Trophoblast cell (in vitro differentiated cells and primary cell): ENCODE measurements at places on chromosomes 7 and 10.

DNA sequence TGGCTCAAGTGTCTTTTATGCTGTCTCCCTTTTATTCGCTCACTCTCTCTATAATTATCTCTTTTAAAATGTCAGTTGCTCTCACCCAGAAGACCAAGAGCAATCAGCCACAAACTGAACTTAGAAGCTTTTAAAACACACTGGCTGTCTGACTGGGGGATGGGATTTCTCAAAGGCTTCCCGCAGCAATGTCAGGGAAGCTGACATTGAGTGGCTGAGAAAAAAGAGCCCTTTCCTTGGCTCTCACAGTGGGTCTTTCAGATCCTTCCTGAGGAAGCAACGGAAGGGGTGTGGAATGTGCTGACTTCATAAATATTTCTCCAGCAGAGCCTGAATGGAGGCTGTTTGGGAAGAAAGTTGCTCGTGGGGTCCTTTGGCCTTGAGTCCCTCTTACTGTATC, 445.7 kb upstream of the C7orf33 start:
- H3K4me1 ChIP-seq: peaks cover 1% of the 10 kb centered on the region
- no peak for DNase-seq
- H3K36me3 ChIP-seq: no peaks in the 10 kb centered on the region
- H3K27ac ChIP-seq: no peak overlapping the region
- H3K27me3 ChIP-seq: no peaks in the 10 kb centered on the region
- no peak overlapping the region for H3K4me3 ChIP-seq

DNA sequence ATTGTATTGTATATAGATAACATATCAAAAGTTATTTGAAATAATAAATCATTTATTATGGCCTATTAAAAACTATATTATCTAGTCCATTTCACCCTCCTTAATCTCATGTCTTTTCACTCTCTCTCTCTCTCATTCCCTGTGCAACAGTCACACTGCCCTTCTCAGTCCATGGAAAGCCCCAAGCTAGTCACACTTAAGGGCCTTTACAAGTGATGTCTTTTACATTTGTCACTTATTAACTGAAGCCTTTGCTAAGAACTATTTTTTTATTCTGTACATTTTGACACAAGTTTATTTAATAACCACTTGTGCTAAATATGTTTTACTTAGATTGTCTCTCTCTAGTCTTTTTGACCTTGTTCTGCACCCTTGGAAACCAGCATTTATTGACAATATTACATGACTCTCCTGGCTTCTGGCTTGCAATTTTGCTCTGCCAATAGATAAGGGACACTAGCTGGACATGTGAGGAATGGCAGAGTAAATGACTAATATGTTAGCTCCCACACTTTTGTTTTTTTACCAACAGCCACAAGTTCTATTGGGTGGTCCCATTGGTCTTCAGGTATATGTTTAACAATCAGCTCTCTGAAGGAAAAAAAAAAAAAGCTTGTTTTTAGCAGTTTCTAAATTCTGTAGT, 706.8 kb upstream of the POT1 start:
- no peaks in the 10 kb centered on the region for H3K4me1 ChIP-seq
- H3K27ac ChIP-seq: no peak overlapping the region
- DNase-seq: no peak
- no peaks in the 10 kb centered on the region for H3K27me3 ChIP-seq
- H3K4me3 ChIP-seq: no peak overlapping the region
- no peaks in the 10 kb centered on the region for H3K36me3 ChIP-seq

DNA sequence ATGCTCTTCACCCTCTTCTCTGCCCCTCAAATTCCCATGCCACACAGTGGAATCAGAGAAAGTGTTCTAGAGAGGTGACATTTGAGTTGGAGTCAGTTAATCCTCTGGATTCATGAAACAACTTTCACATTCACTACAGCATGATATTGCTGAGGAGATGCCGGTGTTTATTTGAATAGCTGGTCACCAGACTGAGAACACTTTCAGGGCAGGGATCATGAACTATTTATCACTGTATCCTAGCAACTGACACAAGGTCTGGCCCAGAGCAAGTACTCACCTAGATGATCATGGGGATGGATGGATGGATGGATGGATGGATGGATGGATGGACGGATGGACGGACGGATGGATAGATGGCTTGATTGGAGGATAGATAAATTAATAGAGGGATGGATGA, 116.7 kb upstream of the ZMIZ1 start:
- DNase-seq: no peak
- no peak overlapping the region for H3K4me3 ChIP-seq
- no peaks in the 10 kb centered on the region for H3K36me3 ChIP-seq
- no peaks in the 10 kb centered on the region for H3K27me3 ChIP-seq
- H3K27ac ChIP-seq: no peak overlapping the region

DNA sequence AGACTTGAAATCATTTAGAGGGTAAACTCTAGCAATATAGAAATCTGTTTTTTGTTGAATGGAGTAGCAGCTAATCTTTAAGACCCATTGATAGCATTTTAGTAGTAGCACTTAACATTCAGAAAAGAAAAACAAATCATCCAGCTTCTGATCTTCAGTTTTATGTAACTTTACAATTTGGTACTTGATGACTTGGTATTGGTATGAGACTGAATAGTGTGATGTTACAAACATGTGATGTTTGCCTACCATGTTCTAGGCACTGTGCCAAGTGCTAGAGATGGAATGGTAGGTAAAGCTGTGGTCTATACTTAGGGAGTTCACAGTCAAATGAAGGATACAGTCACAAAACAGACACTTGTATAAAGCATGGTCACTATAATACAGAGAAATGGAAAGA, 21.3 kb downstream of the ZEB1 start:
- no peaks in the 10 kb centered on the region for H3K4me1 ChIP-seq
- no peak for DNase-seq
- H3K27ac ChIP-seq: no peak overlapping the region
- no peak overlapping the region for H3K4me3 ChIP-seq
- H3K27me3 ChIP-seq: no peaks in the 10 kb centered on the region
- no peaks in the 10 kb centered on the region for H3K36me3 ChIP-seq

GRCh38 chr10:32988604-32989003, 30.6 kb upstream of the ITGB1 start:
- no peak overlapping the region for H3K4me3 ChIP-seq
- peaks cover 6% of the 10 kb centered on the region for H3K4me1 ChIP-seq
- H3K27ac ChIP-seq: no peak overlapping the region
- no peaks in the 10 kb centered on the region for H3K27me3 ChIP-seq

GRCh38 chr10:14687340-14687739, 87.4 kb downstream of the FAM107B start:
- H3K36me3 ChIP-seq: no peaks in the 10 kb centered on the region
- no peak for DNase-seq
- H3K4me3 ChIP-seq: no peak overlapping the region

- H3K4me1 ChIP-seq: no peaks in the 10 kb centered on the region
- H3K27me3 ChIP-seq: no peaks in the 10 kb centered on the region
- no peak overlapping the region for H3K27ac ChIP-seq
- DNase-seq: no peak
- H3K36me3 ChIP-seq: no peaks in the 10 kb centered on the region
Measured at GRCh38 chr10:119700321-119700954, 25.4 kb upstream of the INPP5F start.

- H3K4me3 ChIP-seq: no peak overlapping the region
- peak; percentile 81 for DNase-seq
- no peak overlapping the region for H3K27ac ChIP-seq
- H3K36me3 ChIP-seq: no peaks in the 10 kb centered on the region
- H3K27me3 ChIP-seq: no peaks in the 10 kb centered on the region
Measured at GRCh38 chr7:99090771-99091542, 53.0 kb downstream of the SMURF1 start.

- no peaks in the 10 kb centered on the region for H3K27me3 ChIP-seq
- DNase-seq: no peak
- no peak overlapping the region for H3K27ac ChIP-seq
- H3K4me3 ChIP-seq: no peak overlapping the region
- H3K4me1 ChIP-seq: no peaks in the 10 kb centered on the region
Measured at GRCh38 chr7:135886345-135887132, 90.6 kb downstream of the MTPN start.

DNA sequence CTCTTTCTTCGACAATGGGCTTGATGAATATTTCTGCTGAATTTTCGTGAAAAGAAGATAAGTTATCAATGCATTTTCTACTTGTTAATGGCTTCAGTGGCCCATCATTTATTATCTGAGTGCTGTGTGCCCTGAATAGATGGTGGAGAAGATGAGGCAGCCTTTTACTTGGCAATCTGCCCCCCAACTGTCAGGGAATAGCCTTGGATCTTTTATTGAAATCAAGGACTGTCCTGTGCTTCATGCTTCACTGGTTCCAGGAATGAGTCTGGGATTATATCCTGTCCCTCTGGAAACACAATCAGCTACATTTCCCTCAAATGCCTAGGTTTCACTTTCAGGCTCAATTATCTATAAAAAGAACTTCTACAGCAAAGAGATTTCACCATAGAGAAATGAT, 75.9 kb upstream of the NXPH1 start:
- H3K4me1 ChIP-seq: no peaks in the 10 kb centered on the region
- H3K4me3 ChIP-seq: no peak overlapping the region
- DNase-seq: no peak
- H3K27ac ChIP-seq: no peak overlapping the region
- no peaks in the 10 kb centered on the region for H3K36me3 ChIP-seq

- H3K27me3 ChIP-seq: no peaks in the 10 kb centered on the region
- H3K4me3 ChIP-seq: no peak overlapping the region
- no peak for DNase-seq
- H3K36me3 ChIP-seq: peaks cover 3% of the 10 kb centered on the region
- no peak overlapping the region for H3K27ac ChIP-seq
Measured at GRCh38 chr10:99661377-99661763, 2.1 kb downstream of the ENTPD7 start.

GRCh38 chr7:107450970-107451369, 18.9 kb upstream of the GPR22 start:
- no peaks in the 10 kb centered on the region for H3K27me3 ChIP-seq
- H3K4me1 ChIP-seq: no peaks in the 10 kb centered on the region
- H3K4me3 ChIP-seq: no peak overlapping the region
- no peaks in the 10 kb centered on the region for H3K36me3 ChIP-seq

DNA sequence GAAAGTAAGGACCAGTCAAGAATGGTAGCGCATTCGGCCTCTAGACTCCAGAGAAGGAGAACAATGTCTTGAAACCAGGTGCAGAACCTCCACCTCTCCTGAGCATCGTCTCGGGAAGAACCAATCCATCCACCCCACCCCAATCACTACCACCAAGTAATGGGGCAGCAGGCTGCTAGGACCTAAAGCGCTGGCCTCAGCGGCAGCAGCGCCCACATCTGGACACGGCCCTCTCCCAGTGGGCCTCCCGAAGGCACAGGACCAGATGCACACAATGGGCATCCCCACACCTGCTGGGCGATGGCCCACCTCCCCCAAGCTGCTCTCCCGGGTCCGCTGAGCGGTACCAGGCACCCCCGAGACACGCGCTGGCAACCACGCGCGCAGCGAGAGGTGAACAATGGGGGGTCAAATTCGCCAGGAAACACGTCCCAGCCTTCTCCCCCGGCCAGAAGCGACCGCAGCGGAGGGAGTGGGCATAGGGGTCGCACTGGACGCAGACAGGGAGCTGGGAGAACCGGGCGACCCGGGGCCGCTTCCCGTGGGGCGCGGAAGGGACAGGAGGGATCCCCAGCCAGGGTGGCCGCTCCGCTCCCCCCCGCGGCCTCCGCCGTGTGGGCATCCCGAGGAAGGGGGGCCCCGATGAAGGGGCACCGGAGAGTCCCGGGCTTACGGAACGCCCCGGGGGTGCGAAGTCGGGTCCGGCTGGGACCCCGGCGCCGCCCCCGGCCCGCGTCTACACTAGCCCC, 506 bp downstream of the CTTNBP2 start:
- no peaks in the 10 kb centered on the region for H3K36me3 ChIP-seq
- no peaks in the 10 kb centered on the region for H3K27me3 ChIP-seq
- peak overlapping the region; percentile 37 for H3K27ac ChIP-seq
- H3K4me3 ChIP-seq: peak overlapping the region; percentile 80
- no peak for DNase-seq
- H3K4me1 ChIP-seq: peaks cover 11% of the 10 kb centered on the region

DNA sequence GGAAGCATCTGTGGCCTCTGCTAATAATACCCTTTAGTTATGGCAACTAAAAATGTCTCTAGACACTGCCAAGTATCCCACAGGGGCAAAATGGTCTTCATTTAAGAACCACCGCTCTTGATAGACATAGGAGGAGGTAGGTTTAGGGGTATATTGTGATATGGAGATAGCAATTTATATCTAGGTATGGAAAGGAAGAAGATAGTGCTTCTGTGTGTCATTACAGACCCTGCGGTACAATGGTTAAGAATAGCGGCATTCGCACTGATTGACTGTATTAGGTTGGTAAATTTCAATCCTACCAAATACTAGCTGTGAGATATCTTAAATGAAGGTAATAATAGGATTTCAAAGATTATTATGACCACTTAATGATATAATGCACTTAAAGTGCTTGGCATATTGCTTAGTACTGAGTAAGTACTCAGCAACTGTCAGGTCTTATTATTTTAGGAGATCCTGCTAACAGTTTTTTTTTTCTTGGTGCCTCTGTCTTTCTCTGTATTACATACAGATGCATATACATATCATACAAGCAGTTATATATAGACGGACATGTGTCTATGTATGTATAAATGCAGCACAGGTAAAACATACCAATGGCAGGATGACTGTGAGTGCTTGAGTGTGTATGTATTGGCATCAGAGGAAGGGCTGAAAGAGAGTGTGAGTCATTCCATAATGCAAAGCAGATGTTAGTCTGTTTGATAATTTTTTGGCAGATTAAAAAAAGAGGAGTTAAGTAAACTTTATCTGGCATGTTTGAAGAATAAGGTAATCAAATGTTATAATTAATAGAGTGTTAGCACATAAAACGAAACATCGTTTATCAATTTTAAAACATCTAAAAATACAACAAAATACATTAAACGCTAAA, 50.0 kb upstream of the ITGB8 start:
- no peaks in the 10 kb centered on the region for H3K27me3 ChIP-seq
- no peak overlapping the region for H3K27ac ChIP-seq
- DNase-seq: no peak
- H3K4me1 ChIP-seq: no peaks in the 10 kb centered on the region
- H3K36me3 ChIP-seq: no peaks in the 10 kb centered on the region

DNA sequence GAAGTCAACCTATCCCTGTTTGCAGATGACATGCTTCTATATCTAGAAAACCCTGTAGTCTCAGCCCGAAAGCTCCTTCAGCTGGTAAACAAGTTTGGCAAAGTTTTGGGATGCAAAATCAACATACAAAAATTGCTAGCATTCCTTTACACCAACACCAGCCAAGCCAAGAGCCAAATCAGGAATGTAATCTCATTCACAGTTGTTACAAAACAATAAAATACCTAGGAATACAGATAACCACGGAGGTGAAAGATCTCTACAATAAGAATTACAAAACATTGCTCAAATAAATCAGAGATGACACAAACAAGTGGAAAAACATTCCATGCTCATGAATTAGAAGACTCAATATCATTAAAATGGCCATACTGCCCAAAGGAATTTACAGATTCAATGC, 50.4 kb upstream of the ZNF365 start:
- no peaks in the 10 kb centered on the region for H3K36me3 ChIP-seq
- no peak overlapping the region for H3K27ac ChIP-seq
- no peaks in the 10 kb centered on the region for H3K27me3 ChIP-seq
- no peak overlapping the region for H3K4me3 ChIP-seq
- H3K4me1 ChIP-seq: no peaks in the 10 kb centered on the region

GRCh38 chr7:40717242-40717641, 582.4 kb downstream of the SUGCT start:
- H3K4me3 ChIP-seq: no peak overlapping the region
- H3K36me3 ChIP-seq: no peaks in the 10 kb centered on the region
- H3K4me1 ChIP-seq: peaks cover 3% of the 10 kb centered on the region
- H3K27me3 ChIP-seq: no peaks in the 10 kb centered on the region
- H3K27ac ChIP-seq: peak overlapping the region; percentile 84

GRCh38 chr10:11189582-11190376, 172.1 kb downstream of the CELF2 start:
- DNase-seq: no peak
- peak overlapping the region; percentile 39 for H3K27ac ChIP-seq
- H3K4me3 ChIP-seq: no peak overlapping the region
